ENCODE measurements at places on chromosomes 11 and 22.

DNA sequence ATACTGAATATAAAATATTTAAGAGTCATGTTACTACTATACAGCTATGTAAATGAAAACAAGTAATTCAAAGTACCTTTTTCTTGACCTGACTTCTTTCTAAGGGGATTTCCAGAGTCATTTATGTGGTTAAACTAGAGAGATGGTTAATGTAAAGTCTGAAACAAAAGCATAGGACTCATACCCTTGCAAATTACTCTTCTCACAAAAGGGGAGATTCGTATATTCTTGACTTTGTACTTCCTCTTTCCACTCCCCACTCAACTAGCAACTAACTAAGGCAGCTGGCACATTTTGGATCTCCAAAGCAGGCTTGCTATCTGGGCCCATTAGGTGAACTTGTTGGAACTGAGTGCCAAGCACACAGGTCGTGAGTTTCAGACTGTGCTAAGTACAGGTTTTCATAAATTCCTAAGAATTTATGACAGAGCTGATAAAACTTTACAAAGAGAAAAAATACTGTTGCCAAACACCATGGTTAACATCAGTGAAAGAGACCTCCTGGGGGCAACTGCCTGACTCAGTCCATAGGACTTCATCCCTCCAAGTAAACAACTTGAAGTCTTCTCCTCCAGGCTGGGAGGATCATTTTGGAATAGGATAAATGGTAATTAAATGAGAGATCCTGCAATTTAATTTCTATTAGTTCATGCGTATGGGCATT is 77.0 kb upstream of the DDI1 start:
- DNase-seq, result no peak

DNA sequence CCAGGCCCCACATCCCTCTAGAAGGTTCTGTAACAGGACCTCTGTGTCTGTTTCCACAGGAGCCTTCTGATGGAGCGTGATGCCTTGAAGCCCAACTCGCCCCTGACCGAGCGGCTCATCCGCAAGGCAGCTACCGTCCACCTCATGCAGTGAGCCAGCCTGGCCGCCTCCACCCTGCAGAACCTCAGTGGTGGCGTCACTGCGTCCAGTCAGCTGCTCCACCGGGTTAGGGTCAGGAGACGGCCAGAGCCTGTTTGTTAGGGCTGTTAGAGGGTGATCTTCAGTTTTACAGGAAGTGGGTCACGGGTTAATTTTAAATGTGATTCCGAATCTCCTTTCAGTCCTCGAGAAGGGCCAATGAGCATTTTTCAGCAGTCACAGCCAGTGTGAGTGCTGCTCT is 3.9 kb upstream of the GTSE1 start:
- DNase-seq, result no peak

GRCh38 chr11:86901599-86901998 is 53.6 kb downstream of the FZD4 start:
- DNase-seq, result no peak

- no peak for DNase-seq
Observed at GRCh38 chr22:39718921-39719475, 148.4 kb downstream of the CACNA1I start.

DNA sequence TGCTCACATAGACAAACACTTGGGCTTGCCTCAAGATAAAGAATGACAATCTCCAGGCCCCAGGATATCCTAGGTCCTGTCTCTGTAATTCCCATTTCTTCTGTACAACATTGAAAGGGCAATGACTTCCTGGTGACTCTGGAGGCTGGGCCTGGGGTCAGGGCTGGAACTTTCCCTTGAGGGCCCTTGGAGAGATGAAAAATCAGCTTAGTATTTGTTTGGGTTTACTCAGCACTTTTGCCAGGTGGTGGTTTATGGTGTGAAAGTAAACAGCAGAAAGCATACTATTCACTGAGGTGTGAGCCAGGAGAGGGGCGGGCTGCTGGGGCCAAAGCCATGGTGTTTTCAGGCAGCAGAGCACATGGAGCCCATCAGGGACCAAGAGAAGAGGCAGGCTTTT is 214.7 kb upstream of the NARS2 start:
- no peak for DNase-seq
